ENCODE measurements at places on chromosomes 12 and 14. TPM values are rescaled to one million over a fixed set of nuclear protein-coding genes. Genes with fewer than 3 reads are reported as not detected.

The DTX1 gene
- 0.57 TPM for total RNA-seq

The LRRK2 gene
- 0.40 TPM for total RNA-seq

The RPS6KL1 gene
- 2.6 TPM for total RNA-seq

The MAP3K9 gene
- total RNA-seq = 8.9 TPM

The CIROP gene
- total RNA-seq = not detected

GRCh38 chr12:6549684-6550151, 6.1 kb downstream of the IFFO1 start:
- H3K27me3 ChIP-seq = no peaks in the 10 kb centered on the region
- peak overlapping the region; percentile 57 for H3K27ac ChIP-seq
- no peak for DNase-seq
- no peak overlapping the region for H3K4me3 ChIP-seq

DNA sequence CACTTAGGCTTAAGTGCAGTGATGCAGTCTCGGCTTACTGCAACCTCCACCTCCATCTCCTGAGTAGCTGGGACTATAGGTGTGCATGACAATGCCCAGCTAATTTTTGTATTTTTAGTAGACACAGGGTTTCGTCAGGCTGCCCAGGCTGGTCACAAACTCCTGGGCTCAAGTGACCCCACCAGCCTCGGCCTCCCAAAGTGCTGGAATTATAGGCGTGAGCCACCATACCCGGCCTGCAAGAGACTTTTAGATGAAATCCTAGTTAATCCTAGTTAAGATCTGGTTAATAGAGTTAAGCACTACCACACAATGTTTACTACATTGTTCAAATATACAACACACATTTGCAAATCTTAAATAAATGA, 196.5 kb upstream of the AMIGO2 start:
- H3K27ac ChIP-seq = peak overlapping the region; percentile 91
- DNase-seq = no peak
- peak overlapping the region; percentile 75 for H3K4me3 ChIP-seq
- H3K4me1 ChIP-seq = peaks cover 58% of the 10 kb centered on the region

GRCh38 chr14:58987591-58987990, 200.9 kb upstream of the DAAM1 start:
- peaks cover 6% of the 10 kb centered on the region for H3K27me3 ChIP-seq
- no peaks in the 10 kb centered on the region for H3K36me3 ChIP-seq
- no peak overlapping the region for H3K4me3 ChIP-seq
- no peak overlapping the region for H3K27ac ChIP-seq
- DNase-seq = no peak

DNA sequence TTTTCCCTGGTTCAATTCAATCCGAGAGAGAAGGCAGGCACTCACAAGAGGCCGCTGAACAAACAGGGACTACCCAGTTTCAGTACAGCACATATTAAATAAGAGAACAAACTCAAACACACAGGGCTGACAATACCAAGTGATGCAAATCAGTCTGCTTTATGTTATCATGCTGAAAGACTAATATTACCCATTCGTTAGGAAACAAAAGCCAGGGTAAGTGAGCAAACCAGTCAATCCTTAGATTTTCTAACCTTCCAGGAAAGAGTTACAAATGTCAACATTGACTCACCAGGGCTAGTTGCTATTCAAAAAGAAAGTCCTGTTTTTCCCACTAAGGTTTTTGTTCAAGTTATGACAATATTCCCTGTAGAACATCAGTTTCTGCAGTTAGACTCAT, 246.2 kb downstream of the C12orf42 start:
- no peak for DNase-seq
- H3K27ac ChIP-seq = no peak overlapping the region
- H3K4me3 ChIP-seq = no peak overlapping the region
- peaks cover 2% of the 10 kb centered on the region for H3K27me3 ChIP-seq

DNA sequence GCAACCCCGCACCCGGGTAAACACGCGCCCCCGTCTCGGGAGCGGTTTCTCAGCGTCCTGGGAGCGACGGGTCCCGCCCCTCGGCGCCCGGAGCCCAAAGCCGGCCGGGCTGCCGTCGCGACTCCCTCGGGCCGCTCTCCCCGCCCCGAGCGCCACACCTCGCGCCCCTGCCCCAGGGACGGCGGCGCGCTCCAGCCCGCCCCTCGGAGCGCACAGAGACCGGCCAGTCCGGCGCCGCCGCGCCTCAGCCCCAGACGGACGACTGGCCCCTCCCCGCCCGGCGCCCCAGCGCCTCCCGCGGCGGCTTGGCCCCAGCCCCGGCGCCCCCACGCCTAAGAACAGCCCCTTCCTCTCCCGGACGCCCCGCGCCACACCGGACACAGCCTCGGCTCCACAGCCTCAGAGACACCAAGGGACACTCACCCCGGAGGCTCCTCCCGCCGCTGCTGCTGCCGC, 411 bp downstream of the BTBD7 start:
- H3K36me3 ChIP-seq = peaks cover 7% of the 10 kb centered on the region
- H3K27me3 ChIP-seq = no peaks in the 10 kb centered on the region
- peaks cover 29% of the 10 kb centered on the region for H3K4me1 ChIP-seq
- H3K27ac ChIP-seq = peak overlapping the region; percentile 94
